Vagina (tissue), 2 donors: ENCODE measurements at places on chromosomes 16 and 17. TPM values are rescaled to one million over a fixed set of nuclear protein-coding genes. Genes with fewer than 3 reads are reported as not detected.

DNA sequence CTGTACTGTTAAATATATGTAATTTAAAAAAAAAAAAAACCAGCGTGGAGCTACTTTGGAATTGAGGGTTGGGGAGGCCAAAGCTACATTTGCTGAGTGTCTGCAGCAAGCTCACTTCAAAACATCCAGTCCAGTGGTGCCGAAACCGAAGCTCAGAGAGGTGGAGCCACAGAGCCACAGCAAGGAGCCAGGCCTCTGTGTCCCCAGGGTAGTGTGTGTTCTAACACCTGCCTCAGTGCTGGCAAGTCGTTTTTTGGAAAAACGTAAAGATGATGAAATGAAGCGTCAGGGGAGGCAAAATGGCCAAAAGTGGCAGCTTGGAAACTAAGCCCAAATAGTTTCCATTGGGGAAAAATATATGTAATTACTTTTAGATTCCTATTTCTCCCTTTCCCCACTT is 36.1 kb upstream of the MRC2 start:
- DNase-seq: no peak

GRCh38 chr17:4500191-4500571 is 1.5 kb downstream of the SPNS2 start:
- no peak for DNase-seq

Gene TSNAXIP1
- not detected for total RNA-seq

- peak; percentile 56 for DNase-seq
Measured at GRCh38 chr17:6347776-6348175, 87.1 kb downstream of the AIPL1 start.

GRCh38 chr16:49213594-49213993 is 68.0 kb downstream of the CBLN1 start:
- DNase-seq: no peak

Gene MGAT5B
- 0.49 TPM for total RNA-seq

- DNase-seq: no peak
Measured at GRCh38 chr17:18262641-18263040, 2.2 kb downstream of the MIEF2 start.

GRCh38 chr16:89706518-89707260 is 5.2 kb upstream of the SPATA2L start:
- no peak for DNase-seq

- DNase-seq: no peak
Measured at GRCh38 chr16:30609002-30609925, 925 bp downstream of the ZNF689 start.

Gene CHD9NB
- total RNA-seq: not detected

DNA sequence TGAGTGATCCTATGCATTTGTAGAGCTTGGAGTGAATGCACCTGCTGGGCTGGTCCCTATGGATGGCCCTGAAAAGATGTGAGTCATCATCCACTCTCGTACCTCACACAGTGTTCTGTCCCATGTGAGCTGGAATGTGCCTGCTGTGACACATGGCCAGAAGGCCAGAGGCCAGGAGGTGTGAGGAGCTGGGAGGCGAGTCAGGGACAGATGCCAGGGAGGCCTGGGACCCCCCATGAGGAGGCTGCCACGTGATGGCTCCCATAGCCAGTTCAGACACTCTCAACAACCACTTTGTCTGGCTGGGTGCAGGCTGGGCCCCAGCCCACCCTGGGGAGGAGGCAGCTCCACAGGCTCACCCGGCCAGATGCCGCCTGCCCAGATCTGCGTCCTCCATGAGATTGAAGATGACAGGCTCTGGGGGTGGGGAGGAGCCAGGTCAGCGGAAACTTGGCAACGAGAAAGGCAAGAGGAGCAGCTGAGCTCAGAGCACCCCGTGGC is 168.8 kb downstream of the C16orf78 start:
- no peak for DNase-seq

Gene TBC1D3E
- not detected for total RNA-seq

- no peak for DNase-seq
Measured at GRCh38 chr17:76497699-76497978, 3.6 kb downstream of the RHBDF2 start.

Gene RASD1
- total RNA-seq: 227 TPM

DNA sequence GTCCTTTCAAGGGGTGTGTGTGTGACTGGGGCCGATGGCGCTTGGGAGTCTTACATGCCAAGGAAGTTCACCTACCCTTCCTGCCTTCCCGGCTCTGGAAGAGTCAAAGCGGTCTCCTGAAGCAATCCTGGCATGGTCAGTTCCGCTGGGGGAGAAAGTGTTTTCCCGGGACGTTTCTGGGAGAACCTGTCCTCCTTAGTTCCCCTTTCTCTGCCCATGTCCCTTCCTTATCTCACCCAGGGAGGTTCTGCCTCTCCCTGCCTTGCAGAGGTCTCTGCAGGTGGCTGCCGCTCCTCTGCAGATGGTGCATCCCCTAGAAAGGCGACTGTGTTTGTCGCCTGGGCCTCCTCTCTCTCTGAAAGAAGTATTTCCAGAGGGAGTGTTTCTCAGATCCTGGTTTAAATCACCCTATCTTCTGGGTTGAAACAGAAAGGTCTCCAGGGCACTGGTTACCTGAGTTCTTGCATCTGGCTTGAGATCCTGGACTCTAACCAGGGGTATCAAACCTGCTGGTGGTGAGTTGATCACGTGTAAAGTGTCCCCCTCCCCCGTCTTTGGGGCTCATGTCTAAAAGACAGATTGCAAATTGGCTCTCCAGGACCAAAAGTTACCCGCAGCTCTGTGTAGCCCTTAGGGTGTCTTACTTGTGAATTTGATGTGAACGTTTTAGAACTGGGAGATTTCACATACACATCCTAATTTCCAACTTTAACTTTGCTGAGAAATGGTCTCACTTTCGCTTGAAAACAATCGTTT is 1.9 kb downstream of the PRKCB start:
- no peak for DNase-seq

DNA sequence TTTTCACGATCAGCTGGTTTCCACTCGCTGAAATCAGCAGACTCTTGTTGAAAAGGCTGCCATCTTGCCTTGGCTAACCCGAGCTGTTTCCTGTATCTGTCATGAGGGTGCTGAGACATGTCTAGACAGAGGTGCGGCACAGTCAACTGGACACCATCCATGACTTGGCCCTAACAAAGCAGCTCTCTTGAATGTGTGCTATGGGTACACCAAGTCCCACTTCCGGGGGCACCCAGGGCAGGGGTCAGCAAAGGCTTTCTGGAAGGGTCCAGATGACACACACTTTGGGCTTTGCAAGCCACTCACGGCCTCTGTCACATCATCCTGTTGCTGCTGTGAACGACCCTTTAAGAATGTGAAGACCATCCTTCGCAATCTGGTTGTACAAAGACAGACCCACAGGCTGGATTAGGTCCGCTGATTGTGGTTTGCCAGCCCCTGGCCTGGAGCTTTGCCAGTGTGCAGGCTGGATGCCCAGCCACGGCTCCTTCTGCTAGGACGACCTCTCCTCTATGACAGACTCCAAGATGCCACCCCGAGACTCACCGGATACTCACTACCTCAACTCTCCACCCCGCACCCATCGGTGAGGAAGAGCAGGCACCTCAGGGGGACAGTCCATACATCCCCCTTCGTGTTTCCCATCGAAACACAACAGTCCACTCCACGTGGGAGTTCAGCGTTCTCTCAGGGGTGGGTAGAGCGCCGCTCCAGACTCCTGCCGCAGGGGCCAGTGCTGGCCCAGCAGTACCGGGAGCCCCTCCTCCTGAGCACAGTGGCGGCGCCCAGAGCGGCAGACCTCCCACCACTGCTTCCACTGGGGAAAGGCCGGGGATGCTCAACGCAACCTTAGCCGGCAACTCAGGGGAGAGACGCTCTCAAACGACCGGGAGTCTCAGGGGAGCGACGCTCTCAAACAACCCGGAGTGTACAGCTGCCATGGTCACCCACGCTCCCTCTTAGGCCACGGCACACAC is 123.5 kb downstream of the ANKRD11 start:
- DNase-seq: no peak

Gene SOX9
- 22.8 TPM for total RNA-seq

GRCh38 chr17:81842725-81843504 is 8.1 kb upstream of the PPP1R27 start:
- no peak for DNase-seq

DNA sequence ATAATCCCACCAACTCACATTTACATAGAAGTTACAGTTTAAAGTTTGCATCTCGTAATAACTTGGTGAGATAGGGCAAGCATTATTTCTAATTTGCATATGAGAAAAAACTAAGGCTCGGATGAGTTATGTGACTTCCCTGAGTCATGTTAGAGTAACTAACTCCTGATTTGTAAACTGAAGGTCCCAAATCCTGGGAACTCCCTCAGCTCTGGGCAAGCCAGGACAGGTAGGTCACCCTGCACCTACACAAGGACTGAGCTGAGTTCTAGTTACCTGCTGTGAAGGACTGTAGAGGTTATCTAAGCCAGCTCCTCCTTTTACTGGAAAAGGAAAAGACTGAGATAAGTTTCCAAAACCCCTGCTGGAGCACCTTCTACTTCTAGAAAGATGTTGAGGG is 92.1 kb upstream of the HLF start:
- DNase-seq: no peak

GRCh38 chr17:62064791-62065563 is at the start of gene MED13:
TSS of gene MED13 (minus strand) at chr17:62065278. CDS start at chr17:62065205, 73 bp downstream.
- DNase-seq: no peak

Gene MT1B
- not detected for total RNA-seq

GRCh38 chr16:15572329-15573001 is 70.5 kb downstream of the MARF1 start:
- DNase-seq: no peak

Gene EVI2A
- 0.98 TPM for total RNA-seq

DNA sequence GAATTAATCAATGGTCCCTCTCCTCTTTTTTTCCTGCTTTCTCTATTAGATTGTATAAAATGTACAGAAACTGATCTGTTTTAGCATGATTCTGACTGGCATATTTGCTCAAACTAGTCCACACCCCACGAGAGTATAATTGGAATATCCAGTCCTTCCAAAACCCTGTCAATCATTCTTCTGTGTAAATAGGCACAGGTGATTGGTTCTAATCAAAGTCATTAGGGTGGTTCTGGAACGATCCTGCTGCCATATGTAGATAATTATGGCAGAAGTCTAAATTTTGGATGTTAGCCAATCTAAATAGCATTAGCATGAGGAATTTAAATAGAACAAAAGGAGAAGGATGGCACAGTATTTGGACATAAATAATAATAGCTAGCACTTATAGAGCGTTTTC is 165.7 kb downstream of the SHISA6 start:
- DNase-seq: no peak

GRCh38 chr16:2223942-2224486 is 623 bp downstream of the E4F1 start:
- no peak for DNase-seq

DNA sequence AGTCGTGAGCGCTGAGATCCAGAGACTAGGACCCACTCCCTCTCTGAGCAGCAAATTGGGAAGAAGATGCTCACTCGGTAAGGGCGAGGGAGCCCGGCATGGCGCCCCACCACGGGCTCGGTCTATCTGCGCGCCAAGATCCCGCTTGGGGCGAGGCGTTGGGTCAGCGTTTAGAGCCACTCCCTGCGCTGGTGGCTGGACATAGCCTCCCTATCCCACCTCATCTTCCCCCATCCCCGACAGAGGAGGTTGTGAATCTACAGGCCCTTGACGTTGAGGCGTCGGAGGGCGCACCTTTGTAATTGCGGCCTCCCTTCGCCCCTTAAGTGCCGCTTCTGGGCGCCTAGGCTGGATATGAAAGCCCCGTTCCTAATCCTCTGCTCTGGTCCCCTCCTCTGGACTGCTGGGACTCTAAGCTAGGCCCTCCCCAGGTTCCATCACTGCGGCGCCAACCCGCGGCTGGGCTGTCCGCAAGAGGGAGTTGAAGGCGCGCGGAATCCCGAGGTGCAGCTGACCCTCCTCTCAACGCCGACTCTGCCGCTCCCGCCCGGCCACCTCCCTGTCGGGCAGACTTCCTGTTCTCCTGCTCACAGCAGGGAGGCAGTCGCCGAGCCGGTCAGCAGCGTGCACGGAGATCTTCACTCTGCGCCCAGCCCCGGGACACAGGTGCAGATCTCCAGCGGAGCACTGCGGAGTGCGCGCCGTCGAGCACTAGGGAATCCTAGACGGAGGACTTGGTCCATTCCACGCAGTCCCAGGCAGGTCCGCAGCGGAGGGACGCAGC is 16.1 kb upstream of the HOXB9 start:
- no peak for DNase-seq

- no peak for DNase-seq
Measured at GRCh38 chr17:17653343-17653742, 27.9 kb upstream of the RAI1 start.

- no peak for DNase-seq
Measured at GRCh38 chr16:87463722-87464690, 28.8 kb downstream of the ZCCHC14 start.

DNA sequence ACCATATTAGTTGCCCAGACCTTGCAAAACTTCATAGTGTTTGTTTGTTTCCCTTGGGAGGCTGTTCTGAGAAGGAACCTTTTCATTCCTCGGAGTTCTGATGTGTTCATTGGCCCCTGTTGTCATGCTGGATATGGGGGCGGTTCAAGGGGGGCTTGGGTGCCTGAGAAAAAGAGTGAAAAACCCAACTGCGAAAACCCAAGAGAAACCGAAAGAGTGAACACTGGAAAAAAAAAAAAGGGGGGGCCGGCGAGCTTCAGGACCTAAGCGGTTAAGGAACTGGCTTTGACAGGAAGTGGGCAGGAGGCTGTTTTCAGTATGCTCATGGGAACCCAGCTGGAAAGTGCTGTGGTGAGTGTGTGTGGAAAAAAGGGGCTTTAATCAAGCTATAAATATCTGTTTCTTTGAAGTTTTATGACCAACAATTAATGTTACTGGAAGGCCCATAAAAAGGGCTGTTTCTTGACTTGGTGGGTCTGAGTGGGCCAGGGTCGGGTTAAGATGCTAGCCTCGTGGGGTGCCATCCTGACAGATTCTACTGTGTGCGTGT is 510.7 kb downstream of the MAF start:
- DNase-seq: no peak

DNA sequence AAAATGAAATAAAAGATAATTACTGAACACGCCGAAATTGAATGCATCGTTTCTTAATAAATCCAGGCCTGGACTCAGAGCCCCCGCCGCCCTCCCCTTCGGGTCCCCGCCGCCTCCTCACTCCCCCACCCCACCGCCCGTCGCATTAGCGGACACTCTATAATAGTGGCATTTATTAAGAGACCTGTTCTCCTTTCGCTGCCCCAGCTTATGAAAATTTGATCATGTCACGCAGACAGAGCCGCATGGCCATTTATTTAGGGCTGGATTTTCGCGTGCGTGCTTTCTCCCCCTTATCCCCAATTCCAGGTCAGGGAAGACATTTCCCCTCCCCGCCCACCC is 6.3 kb upstream of the HOXB2 start:
- DNase-seq: no peak

DNA sequence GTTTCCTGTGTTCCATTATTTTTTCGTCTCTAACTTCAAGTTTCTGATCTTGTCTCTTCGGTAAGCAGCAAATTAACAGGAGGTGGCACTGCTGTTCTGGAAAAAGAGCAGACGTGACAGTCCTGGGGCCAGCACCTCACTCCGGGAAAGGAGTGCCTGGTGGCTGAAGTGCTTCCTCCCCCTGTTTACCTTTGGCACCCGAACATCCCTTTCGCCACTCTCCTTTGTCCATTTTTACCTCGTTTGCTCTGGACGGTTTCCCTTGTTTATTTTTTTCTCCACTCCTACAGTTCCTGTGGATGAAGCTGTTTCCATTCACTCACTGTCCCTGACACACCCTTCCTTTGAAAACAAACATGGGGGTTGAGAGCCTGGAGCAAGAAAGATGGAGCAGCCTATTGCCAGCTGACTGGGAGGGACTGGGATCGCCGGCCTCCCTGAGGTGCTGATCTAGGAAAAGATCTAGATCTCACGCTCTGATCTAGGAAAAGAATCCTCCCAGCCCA is 12.6 kb downstream of the SAP30BP start:
- no peak for DNase-seq

Gene MFAP4
- total RNA-seq: 205 TPM

GRCh38 chr17:63571632-63572310 is 21.5 kb downstream of the DCAF7 start:
- no peak for DNase-seq
